ENCODE measurements at places on chromosomes 1 and 21. TPM values are rescaled to one million over a fixed set of nuclear protein-coding genes. Genes with fewer than 3 reads are reported as not detected.

The SPRR2F gene
- total RNA-seq = not detected

The GUCA2B gene
- total RNA-seq = not detected

DNA sequence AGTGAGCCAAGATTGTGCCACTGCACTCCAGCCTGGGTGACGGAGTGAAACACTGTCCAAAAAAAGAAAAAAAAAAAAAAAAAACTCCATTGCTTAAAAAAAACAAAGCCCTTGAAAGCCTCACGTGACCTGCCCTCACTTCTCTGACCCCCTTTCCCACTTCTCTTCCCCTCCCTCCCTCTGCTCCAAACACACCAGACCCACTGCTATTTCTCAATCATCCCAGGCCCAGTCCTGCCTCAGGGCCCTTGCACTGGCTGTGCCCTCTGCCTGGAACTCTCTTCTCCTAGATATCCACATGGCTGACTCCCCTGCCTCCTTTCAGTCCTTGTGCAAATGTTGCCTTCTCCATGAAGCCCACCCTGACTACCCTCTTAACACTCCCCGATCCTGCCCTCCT, 45.4 kb upstream of the TARDBP start:
- no peak for DNase-seq

DNA sequence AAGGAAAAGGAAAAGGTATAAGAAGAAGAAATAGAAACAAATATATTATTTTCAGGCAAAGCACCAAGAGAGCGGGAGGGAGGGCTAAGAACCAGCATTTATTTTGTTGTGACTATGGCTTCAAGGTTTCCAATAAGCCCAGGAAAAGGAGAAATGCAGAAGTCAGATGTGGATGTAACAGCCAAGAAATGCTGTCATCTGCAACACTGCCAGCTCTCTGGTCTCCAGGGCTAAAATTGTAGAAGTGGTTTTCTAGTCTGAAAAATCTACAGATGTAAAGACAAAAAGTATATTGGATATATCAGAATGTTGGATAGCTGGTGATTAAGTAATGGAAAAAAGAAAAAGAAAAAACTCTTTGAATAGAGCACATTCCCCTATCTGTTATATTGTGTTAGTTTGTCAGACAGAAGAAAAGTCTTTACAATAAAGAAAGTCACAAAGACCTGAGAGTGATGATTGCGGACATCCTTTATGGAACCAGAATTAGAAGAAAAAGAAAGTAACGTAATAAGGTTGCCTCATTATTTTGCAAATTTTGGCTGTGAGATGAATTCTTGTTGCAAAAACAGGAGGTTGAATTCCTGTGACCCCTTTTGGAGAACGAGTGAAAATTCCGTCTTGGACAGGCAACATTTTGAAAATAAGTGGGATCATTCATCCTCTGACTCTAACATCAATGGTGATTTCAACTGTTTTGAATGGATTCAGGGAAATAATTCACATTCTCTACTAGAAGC, 938.1 kb downstream of the TTLL7 start:
- no peak for DNase-seq
